HFFc6 (cell line): ENCODE measurements at places on chromosomes 2 and 18. TPM values are rescaled to one million over a fixed set of nuclear protein-coding genes. Genes with fewer than 3 reads are reported as not detected.
A peak's percentile ranks its signal among the peaks of the same experiment; 100 is the strongest.

DNA sequence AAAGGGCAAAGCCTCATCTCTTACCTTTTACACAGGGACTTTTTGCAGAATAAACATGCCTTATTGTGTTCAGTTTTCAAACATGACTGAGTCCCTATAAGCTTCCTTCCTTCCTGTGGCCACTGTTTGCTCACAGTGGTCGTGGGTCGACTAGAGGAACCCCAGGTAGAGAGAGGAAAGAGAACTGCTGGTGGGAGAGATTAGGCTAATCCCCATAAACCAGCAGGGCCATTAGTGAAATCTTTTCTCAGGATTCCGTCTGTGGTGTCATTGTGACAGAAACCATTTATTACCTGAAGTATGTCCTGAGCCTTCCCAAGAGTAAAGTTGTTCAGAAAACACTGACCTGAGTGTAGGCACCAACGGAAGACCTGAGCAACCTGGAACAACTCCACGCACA is 21.3 kb upstream of the BOD1L2 start:
- no peak for DNase-seq

The CCDC141 gene
- total RNA-seq = 0.03 TPM in 1 of 3 replicates, not detected in the others

DNA sequence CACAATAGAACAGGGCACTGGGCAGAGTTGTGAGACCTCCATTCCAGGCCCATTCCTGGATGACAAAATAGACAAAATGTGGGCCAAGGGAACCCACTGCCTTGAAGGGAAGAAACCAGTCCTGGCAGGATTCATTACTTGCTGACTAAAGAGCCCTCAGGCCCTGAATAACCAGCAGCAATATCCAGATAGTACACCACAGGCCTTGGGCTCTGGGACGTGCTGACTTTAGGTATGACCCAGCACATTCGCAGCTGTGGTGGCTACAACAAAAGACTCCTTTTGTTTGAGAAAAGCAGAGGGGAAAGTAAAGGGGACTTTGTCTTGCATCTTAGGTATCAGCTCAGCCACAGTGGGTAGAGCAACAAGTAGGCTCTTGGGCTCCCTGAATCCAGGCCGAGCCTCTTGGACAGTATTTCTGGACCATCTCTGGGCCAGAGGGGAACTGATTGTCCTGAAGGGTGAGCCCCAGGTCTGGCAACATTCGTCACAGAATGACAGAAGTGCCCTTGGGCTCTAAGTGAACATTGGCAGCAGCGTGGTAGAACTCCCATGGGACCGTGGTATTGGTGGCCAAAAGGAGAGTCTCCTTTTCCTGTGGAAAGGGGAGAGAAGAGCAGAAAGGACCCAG is 89.9 kb upstream of the CD226 start:
- DNase-seq = no peak

DNA sequence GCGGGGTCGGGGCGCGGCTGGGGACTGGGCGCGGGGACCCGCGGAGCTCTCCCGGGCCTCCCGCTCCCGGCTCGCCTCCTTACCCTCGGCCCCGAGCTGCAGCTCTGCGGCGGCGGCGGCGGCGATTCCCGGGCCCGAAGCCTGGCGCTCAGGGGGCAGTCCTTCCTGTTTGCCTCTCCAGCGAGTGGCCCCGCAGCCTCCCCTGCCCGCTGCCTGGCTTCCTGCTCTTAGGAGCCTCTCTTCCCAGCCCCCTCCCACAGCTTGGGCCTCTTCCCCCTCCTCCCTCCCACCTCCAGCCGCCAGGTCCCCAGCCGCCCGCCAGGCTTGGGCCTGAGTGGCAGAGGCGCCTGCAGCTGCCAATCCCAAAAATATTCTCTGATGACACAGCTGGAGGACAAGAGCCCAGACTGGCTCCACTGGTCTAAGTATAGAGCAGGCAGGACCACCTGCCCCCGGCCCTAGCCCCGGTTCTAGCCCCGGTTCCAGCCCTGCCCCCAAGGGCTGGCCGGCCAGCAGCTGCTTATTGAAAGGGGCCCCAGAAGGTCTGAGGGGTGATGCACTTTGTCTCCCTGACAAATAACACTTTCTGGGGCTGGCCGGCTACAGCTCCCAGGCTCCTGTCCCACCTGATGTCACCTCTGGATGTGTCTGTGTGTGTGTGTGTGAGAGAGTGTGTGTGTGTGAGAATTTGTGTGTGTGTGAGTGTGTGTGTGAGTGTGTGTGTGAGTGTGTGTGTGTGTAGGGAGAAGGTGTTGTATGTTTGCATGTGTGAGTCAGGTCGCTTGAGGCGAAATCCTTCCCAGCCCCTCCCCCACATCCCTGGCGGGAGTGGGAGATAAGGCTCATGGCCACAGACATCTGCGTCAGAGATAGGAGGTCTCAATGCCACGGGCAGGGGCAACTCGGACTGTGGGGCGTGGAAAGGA is at the start of gene OBSL1:
Gene OBSL1, minus strand, starts transcription at position 229 of the 926 bp plus-strand sequence. CDS start 307 bp downstream, outside the sequence.
- peak; percentile 38 for DNase-seq

- DNase-seq = no peak
Measured at GRCh38 chr18:35134190-35134730, 93.0 kb downstream of the MAPRE2 start.

The SFTPB gene
- not detected in 3 replicates for total RNA-seq

The EPB41L3 gene
- 1.9 and 15.1 TPM in 2 replicates for total RNA-seq

DNA sequence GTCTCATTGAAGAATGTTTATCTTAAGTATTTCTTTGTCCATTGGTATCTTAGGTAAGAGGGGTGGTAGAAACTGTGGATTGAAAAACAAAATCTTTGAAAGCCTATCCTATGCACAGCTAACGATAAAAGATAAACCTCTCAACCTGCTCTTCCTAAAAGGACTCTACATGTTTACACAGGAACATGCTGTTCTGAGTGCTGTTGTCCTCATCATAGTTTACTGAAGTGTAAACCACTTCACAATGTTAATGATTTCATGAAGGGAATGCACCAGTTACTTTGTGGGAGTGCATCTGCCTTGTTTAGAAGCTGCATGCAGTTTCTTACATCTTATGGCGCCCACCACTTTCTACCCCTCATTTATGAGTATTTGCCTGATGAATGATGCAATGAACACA is 1.2 kb downstream of the ACMSD start:
- no peak for DNase-seq

The LCT gene
- total RNA-seq = not detected in 3 replicates

DNA sequence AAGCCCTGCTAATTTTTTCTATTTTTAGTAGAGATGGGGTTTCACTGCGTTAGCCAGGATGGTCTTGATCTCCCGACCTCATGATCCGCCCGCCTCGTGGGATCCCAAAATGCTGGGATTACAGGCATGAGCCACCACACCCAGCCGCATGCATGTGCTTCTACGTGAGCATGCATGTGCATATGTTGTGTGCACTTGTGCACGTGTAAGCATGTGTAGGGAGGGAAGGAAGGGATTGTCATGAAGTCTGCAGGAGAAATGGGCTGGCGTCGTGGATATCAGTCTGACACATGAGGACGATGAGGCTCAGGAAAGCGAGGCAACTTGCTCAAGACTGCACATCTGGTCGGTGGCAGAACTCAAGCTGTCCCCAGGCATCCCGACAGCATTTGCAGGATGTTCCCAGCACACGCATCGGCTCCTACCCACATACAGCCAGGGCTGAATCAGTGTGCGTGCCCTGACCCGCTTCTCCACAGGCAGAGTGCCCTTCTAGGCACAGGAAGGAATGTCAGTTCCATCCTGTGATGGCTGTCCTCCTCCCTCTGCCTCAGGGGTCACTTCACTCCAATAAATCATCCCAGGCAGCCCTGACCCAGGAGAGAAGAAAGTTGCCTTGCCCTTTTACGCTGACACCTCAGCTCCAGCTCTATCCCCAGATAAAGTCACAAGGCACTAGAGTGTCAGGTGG is 49.9 kb upstream of the SLC14A2 start:
- DNase-seq = no peak

DNA sequence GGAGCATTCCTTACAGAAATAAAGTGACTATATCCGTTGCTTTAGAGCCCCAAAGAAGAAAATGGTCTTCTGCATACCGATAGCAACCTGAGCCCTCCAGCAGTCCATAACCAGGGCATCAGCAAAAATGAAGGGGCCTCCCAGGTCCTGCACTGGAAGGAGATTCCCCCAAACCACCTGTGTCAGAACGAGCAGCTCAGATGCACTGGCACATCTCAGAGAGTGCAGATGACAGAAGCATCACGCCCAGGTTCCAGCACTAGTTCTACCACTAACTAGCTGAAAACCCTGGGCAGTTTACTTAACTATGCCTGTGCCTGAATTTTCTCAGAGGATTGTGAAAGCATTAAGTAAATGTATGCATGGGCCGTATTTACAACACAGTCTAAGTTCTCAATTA is 466.7 kb upstream of the MYT1L start:
- DNase-seq = no peak

GRCh38 chr2:240412975-240413812 is 22.3 kb upstream of the GPC1 start:
- DNase-seq = no peak

GRCh38 chr2:38835015-38835601 is 40.6 kb downstream of the DHX57 start:
- DNase-seq = peak; percentile 37

The PMAIP1 gene
- total RNA-seq = 6.7 to 9.2 TPM (median 6.8 TPM) in 3 replicates
